ENCODE measurements at places on chromosomes 2 and 18. TPM values are rescaled to one million over a fixed set of nuclear protein-coding genes. Genes with fewer than 3 reads are reported as not detected.

DNA sequence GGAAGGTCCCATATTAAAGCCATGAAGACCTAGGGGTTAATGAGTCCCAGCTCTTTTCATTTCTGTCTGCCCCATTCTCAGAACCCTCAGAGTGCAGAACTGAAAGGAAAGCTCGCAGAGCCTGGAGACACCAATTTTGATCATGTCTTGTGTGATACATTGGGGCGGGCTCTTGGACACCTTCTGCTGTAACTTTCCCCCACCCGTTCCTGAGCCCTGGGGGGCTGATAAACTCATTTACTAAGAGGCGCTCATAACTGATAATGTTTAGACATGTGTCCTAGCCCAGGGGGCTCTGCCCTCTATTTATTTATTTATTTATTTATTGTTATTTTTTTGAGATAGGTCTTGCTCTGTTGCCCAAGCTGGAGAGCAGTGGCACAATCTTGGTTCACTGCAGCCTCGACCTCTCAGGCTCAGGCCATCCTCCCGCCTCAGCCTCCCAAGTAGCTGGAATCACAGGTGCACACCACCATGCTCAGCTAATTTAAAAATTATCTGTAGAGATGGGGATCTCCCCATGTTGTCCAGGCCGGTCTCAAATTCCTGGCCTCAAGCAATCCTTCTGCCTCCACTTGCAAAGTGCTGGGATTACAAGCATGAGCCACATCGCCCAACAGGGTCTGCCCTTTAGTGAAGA is 72.4 kb upstream of the HAAO start:
- no peak for DNase-seq

DNA sequence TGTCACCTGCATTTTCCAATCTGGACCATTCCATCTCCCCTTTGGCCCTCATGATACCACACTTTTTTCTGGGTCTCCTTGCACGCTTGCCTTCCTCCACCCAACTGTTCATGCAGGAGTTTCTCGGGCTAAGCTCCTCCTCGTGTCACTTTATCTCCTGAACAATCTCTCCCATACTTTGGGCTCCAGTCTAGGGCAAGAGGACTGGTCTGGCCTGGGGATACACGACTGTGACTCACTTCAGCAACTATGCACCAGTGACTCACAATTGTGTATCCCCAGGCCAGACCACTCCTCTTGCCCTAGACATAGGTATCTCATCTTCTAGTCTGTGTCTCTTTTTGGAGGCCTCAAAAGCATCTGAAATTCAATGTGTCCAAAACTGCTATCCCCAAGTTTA is 149.4 kb upstream of the PTPRM start:
- no peak for DNase-seq

Gene CAB39
- 102 TPM for polyA plus RNA-seq

DNA sequence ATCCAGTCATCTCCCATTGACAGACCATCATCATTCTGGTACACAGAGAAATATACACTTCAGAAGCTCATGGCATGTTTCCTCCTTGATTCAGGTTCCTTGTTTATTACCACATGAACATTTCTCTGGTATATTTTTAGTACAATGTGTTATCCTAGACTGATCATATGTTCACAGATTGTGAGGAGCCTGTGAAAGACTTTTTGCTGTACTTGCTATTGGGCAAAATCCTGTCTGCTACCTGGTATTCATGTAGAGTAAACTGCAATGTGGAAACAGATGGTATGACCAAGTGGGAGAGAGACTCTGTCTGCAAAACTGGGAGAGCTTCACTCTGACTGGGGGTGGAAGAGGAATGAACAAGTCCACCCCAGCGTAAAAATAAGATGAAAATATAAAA is 657.2 kb downstream of the IRS1 start:
- DNase-seq, result no peak

- DNase-seq, result no peak
Observed at GRCh38 chr2:239751679-239752355, 273.3 kb downstream of the NDUFA10 start.

Measured in right renal pelvis (tissue), 4 donors.